ENCODE measurements at places on chromosomes 16 and 17.

GRCh38 chr17:29004081-29004692 lies 1.6 kb downstream of the SEZ6 start:
- no peak for DNase-seq

DNA sequence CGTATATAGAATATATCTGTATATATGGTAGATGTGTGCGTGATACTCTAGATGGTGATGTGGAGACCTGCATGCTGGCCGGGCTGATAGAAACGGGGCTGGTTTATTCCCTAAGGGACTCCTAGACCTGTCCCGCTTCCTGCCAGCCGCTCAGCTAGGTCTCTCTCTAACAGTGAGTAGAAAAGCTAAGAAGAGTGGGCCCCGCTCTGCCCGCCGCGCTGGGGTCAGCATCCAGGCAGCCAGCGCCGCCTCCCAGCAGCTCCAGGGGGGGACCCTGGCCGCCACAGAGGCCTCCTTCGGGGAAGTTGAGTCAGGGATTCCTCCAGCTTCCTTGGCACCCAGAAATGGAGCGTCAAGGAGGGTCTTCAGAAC lies 9.4 kb downstream of the CYGB start:
- DNase-seq, result no peak

DNA sequence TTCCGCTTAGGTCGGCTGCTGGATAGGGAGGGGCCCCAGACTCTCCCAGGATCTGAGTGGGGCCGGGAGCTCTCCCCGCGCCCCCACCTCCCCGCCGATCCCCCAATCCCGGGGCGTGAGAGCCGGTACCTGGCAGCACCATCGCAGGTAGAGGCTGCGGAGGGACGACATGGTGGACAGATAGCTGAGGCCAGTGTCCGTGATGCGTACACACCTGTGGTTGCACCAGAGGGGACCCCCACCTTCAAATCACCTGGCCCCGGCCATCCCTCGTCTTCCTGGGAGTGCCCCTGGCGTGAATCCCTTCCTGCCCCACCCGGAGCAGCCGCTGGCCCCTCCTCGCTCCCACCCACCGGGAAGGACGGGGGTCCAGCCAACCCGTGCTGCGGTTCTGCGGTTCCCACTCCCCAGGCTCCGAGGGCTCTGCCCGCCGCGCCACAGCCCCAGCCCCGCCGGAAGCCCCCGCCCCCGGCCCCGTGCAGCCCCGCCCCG lies 4.7 kb upstream of the WDR24 start:
- DNase-seq, result no peak

DNA sequence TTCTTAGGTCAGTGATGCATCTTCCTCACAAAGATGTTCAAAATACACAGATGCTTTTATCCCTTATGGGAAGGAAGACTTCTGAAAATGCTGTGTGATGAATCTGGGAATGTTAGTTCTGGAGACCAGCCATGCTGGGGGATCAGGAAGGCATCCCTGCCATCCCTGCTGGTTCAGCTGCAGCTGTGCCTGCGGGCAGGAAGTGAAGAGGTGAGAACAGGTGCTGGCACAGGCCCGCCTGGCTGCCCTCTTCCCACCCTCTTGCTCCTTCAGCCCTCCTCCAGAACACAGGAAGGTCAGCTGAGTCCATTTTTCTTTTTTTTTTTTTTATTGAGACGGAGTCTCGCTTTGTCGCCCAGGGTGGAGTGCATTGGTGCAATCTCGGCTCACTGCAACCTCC lies 15.2 kb downstream of the RAB11FIP3 start:
- no peak for DNase-seq

DNA sequence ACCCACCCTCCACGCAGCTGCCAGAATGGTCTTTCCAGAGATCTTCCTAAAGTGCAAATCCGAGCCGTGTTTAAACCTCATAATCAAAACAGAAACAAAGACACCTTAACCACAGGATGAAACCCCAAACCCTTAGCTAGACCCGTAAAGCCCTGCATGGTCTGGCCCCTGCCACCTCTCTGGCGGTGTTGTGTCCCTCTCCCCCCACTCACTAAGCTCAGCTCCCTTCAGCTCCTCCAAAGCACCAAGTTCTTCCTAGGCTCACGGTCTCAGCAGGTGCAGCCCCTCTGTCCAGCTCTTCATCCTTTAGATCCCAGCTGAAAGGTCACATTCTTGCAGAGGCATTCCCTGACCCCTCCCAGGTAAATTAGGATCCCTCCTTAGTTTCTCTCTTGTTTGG lies 4.4 kb upstream of the NXPH3 start:
- DNase-seq, result peak; percentile 23

DNA sequence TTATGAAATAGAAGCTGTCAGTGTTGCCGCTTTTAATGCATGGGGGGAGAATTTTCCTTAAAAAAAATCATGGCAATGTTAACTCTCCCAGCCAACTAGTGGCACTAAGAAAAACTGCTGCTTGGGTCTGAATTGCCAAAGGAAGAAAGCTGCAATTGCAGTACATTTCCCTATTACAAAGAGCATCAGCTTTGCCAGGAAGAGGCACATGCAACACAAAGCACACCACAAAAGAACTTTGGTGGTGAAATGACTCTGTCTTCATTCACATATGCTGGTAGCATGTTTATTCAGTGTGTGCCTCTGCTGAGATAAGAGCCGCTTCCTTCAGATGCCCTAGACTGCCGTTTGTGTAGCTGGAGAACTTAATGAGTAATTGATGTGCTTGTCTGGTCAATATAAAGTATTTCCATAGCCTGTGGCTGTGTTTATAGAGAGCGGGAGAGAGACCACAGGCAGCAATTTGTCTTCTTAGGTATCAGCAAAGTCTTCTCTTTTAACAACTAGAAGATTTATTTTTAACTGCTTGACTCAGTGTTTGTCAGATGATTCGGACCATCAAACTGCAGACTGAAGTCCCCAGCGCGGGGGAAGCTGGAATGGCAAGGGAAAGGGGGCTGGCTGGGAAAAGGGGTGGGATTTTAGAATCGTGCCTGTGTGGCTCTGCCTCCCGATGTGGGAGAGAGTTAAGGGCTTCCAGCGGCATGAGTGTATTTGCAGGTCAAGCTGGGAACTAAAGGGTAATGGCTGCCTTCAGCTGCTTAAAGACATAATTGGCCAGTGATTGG lies 115.1 kb downstream of the MRTFB start:
- DNase-seq, result no peak

DNA sequence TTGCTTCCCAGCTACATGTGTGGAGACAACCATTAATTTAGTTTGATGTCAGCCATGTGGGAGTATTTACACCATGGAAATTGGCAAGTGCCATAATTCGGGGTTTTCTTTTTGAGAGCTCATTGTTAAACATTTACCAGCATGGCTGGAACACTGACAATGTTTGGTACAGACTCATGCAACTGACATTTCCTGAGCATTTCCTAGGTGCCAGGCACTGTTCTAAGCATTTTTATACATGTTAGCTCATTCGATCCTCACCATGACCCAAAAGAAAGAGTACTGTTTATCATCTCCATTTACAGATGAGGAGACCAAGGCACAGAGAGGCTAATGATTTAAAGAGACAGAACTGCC lies 86.9 kb downstream of the FOXL1 start:
- DNase-seq, result no peak

- no peak for DNase-seq
Measured at GRCh38 chr17:18191967-18192366, 8.3 kb downstream of the ALKBH5 start.

GRCh38 chr16:50037662-50038220 lies 12.7 kb downstream of the CNEP1R1 start:
- DNase-seq, result no peak

DNA sequence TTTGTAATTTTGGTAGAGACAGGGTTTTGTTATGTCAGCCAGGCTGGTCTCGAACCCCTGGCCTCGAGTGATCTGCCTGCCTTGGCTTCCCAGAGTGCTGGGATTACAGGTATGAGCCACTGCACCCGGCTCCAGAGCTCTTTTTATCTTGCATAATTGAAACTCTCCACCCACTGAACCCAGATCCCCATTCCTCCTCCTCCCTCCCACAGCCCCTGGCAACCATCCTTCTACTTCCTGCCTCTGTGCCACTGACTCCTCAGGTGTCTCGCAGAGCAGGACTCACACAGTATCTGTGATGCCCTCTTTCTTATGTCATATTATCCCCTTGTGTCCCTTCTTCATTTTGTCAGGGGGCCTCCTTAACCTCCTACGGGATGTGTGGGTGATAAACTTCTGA lies 340.7 kb downstream of the SLC39A11 start:
- DNase-seq, result no peak

- no peak for DNase-seq
Measured at GRCh38 chr16:4979736-4980660, 21.9 kb downstream of the SEC14L5 start.

DNA sequence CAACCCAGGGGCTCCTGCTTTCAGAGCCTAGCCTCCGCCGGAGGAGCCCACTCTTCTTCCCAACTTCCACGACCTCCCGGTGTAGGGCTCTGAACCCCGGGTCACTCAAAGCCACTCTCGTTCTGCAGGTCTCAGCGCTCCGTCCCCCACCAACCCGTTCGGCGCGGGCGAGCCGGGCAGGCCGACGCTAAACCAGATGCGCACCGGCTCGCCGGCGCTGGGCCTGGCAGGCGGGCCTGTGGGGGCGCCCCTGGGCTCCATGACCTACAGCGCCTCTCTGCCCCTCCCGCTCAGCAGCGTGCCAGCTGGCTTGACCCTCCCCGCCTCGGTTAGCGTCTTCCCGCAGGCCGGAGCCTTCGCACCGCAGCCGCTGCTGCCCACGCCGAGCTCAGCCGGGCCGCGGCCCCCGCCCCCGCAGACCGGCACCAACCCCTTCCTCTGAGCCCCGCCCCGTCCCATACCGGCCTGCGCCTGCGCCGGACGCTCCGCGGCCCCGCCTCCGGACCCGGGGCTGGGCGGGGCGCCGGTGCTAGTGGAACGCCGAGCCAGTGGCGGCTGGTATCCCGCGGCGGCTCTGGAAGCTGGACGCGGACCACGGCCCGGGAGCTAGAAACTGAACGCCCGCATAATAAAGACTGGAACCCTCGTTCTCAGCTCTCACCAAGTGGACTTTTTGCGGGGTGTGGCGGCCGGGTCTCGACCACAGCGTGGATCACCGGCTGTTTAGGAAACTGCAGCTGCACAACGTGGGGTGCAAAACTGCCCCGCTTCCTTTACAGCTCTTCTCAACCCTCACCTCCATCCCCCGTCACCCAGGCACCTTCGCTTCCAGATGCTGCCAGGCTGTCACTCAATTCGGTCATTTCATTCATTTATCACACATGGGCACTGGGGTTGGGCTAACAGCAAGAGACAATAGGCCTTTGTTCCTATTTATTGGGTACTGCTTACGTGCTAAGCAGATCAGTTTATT lies 5.0 kb upstream of the SPATA20 start:
- DNase-seq, result peak; percentile 94

DNA sequence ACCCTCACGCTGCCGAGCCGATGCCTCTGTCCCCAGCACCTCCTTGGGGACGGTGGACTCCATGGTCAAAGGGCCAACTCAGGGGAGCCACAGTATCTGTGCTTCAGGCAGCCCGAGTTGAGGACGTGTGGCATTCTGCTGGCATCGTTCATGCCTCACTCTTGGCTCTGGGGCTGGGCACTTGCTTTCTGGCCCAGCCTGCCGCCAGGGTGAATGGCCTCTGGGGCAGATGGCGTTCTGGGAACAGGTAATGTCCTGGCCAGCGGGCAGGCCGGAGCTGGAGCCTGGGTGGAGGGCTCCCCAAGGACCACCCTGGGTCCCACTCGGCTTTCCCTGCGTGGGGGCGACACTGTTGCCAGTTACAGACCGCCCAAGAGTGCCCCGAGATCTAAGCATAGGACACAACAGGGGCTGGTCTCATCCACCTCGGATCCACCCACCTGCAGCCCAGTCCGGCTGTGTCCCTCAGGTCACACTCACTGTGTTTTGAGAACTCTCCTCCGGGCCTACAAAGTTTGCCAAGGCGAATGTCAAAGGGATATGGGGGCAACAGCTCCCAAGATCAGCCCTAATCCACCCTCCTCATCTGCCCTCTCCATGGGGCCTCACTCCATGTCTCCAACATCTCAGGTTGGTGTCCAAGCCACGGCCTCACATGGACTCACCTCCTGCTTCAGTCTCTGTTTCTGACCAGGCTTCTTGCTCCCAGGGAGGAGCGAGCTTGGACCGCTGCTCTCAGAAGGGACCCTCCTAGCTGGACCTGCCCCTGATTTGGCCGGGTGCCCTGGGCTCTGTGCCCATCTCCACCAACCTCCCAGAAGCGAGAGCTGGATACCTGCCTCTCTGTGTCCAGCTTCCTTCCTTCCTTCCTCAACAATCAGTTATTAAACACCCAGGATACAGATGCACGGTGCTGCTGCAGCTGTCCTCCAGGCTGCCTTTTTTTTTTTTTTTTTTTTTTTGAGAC lies 60.8 kb downstream of the TMEM235 start:
- no peak for DNase-seq

DNA sequence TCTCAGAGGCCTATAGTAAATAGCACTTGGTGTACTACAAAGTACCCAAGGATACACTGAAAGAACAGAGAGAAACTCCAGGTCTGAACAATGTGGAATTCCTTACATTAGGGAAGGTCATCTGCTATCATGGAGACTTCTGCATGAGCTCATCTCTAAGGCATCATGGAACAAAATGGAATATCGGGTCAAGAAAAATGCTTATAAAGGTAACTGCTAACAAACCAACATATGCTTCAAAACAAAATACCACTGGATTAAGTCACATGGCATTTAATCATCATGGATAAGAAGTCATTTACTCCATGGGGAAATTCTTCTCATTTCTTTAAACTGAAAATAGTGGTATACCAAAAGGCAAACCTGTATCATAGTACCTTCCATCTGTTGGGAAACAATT lies 34.2 kb downstream of the TXNDC11 start:
- no peak for DNase-seq

DNA sequence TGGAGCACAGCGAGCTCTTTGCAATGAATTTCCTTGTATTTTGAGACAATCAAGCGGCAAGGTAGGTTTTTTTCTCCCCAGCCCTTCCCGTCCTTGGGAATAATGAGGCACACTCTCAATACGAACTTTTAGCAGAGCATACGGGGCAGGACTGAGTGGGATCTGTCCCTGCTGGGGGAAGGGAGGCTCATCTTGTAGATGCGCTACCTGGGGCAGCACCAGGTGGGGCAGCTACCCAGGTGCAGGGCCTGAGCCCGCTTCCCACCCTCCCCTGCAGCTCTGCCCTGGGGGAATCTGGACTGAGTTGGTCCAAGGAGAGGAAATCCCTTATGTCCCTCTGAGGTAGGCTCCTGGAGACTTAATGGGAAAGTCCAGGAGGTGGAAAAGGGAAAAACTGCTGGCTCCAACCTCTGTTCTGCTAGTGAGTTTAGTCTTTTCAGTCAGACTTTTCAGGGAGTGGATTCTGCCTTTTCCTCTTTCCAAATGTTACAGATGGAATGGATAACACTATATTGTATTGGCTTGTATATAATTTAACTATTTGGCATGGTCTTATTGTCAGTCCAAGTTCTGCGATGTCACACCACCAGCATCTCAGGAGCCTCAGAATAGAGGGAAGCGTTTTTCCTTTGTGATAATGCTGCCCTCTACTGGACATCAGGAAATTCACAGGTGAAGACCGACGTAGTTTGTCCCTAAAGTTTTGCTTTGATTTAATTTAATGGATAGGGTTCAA lies 9.6 kb upstream of the CES1 start:
- DNase-seq, result no peak

DNA sequence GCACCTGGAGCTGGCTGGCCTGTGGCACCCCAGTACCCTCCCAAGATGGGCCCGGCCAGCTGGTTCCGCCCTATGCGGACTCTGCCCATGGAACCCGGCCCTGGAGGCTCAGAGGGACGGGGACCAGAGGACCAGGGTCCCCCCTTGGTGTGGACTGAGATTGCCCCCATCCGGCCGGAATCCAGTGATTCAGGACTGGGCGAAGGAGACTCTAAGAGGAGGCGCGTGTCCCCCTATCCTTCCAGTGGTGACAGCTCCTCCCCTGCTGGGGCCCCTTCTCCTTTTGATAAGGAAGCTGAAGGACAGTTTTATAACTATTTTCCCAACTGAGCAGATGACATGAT lies 12.0 kb downstream of the TBX21 start:
- no peak for DNase-seq

- no peak for DNase-seq
Measured at GRCh38 chr16:59688006-59688405, 953.9 kb upstream of the GOT2 start.
